Psoas muscle (tissue), 8 donors: ENCODE measurements at places on chromosomes 12 and 14. TPM values are rescaled to one million over a fixed set of nuclear protein-coding genes. Genes with fewer than 3 reads are reported as not detected.

Gene RDH5
- 25.4 TPM for total RNA-seq

Gene MYF6
- 300 TPM for total RNA-seq

Gene C1R
- total RNA-seq, result 69.1 TPM

Gene PLEK2
- total RNA-seq, result 0.59 TPM

Gene KMT2D
- total RNA-seq, result 62.6 TPM

Gene LYZ
- total RNA-seq, result 6.5 TPM

Gene CIROP
- not detected for total RNA-seq

Gene CATSPERB
- total RNA-seq, result 0.36 TPM

Gene HAL
- not detected for total RNA-seq

Gene ASIC1
- total RNA-seq, result 0.79 TPM

Gene KITLG
- total RNA-seq, result 7.1 TPM

Gene GLIPR1L2
- total RNA-seq, result not detected

Gene B3GNT4
- 0.38 TPM for total RNA-seq

Gene MYF5
- 2.6 TPM for total RNA-seq

Gene SCN8A
- 0.44 TPM for total RNA-seq
